ENCODE measurements at places on chromosomes 11 and 22.

DNA sequence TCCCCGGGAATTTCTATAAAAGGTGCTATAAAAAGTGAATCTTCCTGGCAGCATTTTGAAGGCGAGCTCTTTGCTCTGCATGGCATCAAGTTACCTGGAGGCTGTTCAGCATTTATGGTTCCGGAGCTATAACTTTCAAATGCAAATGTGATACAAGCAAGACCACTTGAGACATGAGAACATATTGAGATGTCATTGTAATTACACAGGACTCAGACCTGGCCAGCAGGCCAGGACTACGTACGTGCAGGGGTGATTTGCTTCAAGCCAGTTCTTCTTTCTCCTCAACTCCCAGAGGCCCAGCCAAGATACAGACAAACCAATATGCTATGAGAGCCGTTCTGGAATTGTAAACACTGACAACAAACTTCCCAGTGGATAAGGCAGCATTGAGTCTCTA lies 227.4 kb upstream of the FAT3 start:
- no peak for DNase-seq

DNA sequence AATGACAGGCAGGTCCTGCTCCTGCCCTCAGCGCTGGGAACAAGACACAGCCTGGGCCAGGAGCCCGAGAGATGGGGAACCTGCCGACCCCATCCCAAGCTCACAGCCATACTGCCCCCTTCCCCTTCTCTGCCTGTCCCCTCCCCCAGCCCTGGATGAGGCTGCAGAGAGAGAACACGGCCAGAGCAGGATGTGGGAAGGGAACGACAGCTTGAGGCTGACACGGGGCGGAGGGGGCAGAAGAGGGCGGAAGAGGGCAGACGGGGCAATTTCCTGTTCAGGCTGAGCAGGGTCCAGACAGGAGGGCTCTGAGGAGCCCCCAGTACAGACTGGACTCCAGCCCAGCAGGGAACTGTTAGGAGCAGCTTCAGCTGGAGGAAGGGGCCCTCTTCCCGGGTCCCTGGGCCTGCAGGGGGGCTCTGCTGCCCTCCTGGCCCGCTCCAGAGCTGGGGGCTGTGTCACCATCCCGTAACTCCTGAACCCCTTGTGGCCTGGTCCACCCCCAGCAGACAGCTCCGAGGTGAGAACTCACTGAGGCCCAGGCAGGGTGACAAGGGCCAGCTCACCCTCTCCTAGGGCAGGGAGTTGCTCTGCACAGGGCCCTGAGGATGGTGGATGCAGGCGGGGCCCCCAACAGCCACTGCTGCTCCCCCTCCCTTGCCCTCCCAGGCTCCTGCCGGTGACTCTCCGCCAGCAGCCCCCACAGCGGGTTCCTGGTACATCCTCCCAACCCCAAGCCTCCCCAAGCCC lies 5.7 kb downstream of the CTSD start:
- no peak for DNase-seq

GRCh38 chr22:19344420-19344819 lies 52.9 kb upstream of the CLTCL1 start:
- no peak for DNase-seq

GRCh38 chr11:10628508-10629236 lies 60.2 kb upstream of the LYVE1 start:
- no peak for DNase-seq

DNA sequence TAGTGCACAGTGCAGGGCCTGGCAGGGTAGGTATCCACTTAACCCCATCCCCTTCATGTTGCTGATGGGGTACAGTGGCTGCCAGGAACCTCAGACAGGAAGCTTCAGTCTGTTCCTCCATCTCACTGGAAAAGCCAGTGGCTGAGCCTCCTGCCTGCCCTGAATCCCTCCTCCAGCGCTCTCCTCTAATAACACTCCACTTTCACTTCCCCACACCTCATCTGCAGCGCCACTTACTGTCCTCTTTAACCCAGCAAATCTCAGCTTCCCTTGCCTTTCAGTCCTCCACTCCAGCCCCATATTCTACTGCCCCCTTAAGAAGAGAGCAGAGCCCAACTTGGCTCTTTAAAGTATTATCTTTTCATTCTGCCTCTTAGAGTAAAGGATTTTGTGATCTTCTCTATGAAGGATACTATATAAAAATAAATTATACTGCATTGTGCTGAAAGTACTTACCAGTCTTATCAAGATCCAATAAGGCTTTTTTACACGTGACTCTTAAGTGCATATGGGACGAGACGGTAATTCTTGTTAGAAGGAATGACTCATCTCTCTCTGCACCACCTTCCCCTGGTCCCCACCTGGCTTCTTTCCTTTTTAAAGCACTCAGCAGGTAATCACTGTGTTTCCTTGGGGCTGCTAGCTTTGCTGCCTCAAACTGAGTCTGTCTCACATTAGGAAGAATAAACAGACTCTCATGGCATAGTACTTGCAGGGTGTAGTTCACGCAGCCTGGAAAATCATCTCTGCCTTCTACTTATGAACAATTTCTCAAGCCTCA lies 238.0 kb upstream of the NARS2 start:
- DNase-seq, result no peak

- DNase-seq, result no peak
Observed at GRCh38 chr11:13108416-13108815, 99.3 kb downstream of the RASSF10 start.

- DNase-seq, result peak; percentile 38
Observed at GRCh38 chr11:11155962-11156815, 196.9 kb downstream of the CSNK2A3 start.

GRCh38 chr11:10735481-10736475 lies 15.3 kb upstream of the CTR9 start:
- peak; percentile 88 for DNase-seq

Measured in GM20000 (cell line).